ENCODE measurements at places on chromosomes 11 and 22.

DNA sequence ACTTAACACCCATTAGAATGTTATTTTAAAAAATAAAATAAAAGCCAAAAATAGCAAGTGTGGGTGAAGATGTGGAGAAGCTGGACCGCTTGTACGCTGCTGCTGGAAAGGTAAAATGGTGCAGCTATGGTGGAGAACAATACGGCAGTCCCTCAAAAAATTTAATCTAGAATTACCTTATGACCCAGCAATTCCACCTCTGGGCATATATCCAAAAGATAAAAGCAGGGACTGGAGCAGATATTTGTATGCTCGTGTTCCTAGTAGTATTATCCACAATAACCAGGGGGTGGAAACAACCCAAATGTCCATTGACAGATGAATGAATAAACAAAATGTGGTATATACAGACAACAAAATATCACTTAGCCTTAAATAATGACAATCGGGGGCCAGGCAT is 6.1 kb upstream of the APOA5 start:
- no peak for DNase-seq

GRCh38 chr11:115518983-115519628 is 14.9 kb upstream of the CADM1 start:
- no peak for DNase-seq

DNA sequence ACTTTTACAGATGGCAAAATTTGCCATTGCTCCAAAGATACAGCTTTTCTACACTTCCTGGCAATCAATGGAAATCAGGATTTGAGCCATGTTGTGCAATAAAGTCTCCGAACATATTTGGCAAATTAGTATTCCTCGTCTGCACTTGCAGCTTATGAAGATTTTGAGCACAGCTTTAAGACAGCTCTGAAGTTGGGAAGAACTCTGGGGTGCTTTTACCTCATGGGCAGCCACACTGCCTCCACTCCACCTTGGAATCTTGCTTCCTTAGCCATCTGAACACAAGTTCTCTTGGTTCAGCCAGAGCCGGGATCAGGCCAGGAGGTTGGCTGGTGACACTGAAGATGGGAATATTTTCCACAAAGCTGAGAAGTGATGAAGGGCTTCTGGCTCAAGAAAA is 191.2 kb downstream of the CWF19L2 start:
- DNase-seq, result no peak

GRCh38 chr11:115054570-115055538 is 376.5 kb downstream of the NXPE2 start:
- no peak for DNase-seq

- DNase-seq, result peak; percentile 84
These were observed 8.3 kb upstream of the PPIL2 start for GRCh38 chr22:21657360-21658032.

DNA sequence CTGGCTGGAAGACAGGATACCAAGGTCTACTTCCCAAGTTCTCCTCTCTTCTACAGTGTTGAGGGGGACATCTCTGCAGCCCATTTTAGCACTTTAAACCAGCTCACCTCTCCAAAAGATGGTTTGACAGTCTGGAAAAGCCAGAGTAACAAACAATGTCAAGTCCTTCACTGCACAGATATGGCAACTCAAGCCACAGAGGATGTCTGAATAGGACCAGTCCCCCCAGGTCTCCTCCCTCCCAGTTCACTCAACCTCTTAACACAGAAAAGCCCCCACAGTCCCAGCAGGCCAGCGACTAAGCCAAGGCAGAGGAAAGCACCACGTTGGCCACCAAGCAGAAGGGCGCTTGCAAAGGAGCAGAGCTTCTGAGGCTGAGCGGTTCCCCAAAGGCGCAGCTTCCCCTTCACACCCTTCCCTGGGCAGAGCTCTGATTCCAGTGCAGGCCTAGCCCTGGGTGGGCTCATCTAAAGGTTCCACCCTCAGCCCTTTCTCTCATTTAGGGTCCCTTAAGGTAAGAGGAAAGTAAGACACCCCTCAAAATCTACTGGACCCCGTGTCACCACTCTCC is 62.7 kb downstream of the PAK1 start:
- DNase-seq, result peak; percentile 11

GRCh38 chr11:70926543-70927201 is 325.7 kb downstream of the SHANK2 start:
- DNase-seq, result no peak

DNA sequence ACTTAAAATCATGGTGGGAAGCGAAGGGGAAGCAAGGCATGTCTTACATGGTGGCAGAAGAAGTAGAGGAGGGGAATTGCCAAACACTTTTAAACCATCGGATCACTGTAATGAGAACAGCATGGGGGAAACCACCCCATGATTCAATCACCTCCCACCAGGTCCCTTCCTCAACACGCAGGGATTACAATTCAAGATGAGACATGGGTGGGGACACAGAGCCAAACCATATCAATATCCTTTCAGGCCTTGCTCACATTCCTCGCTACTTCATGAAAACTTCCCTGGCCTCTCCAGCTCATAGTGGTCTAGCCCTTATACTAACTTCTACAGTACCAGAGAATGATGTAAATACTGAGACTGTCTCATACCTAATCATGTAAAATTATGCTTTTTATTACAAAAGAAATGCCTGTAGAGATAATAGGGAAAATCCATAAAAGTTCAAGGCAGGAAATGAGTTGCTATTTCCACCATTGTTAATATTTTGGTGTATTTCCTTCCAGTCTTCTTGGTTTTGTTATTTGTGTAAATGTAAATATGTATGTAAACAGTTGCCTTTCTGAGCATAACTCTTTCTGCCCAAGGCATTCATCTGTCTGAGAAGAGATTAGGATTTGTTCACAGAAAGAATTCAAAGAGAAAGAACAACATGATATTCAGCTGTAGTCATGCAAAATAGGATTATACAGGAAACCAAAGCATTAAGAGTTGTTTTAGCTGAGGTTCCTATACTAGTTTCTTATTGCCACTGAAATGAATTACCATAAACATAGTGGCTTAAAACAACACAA is 104.3 kb upstream of the LDLRAD3 start:
- DNase-seq, result no peak

- DNase-seq, result no peak
These were observed 272.8 kb downstream of the CTTN start for GRCh38 chr11:70671083-70671482.

DNA sequence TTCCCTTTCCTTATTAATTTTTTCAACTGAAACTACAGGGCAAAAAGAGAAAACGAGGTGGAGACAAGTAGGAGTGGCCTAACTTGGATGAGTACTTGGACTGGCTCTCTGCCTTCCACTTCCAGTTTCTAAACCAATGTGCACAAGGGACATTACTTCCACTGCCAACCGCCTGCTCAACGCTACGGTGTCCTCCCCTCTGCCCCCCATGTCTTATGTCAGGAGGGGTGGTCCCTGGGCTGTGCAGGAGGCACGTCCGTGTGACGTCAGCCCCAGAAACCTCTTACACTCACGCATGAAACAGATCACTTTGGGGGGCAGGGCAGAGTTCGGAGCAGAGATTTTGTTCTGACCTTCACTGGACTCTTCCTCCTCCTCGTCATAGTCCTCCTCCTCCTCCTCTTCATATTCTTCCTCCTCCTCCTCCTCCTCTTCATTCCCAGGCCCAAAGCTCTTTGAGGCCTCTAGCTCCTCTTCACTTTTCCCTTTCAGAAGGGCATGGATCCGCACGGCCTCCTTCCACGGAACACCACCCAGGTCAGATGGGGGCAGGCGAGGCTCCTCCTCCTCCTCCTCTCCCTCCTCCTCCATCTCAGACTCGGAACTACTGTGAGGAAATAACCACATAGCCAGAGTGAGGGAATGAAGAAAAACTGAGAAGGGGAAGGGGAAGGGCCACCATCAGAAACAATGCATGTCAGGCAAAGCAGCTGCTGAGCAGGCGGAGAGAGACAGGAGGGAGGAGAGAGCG is 57.4 kb upstream of the BID start:
- DNase-seq, result no peak

- DNase-seq, result no peak
These were observed 42.2 kb downstream of the USP28 start for GRCh38 chr11:113833151-113833550.

GRCh38 chr22:26677217-26677616 is 19.8 kb downstream of the MIAT start:
- no peak for DNase-seq

DNA sequence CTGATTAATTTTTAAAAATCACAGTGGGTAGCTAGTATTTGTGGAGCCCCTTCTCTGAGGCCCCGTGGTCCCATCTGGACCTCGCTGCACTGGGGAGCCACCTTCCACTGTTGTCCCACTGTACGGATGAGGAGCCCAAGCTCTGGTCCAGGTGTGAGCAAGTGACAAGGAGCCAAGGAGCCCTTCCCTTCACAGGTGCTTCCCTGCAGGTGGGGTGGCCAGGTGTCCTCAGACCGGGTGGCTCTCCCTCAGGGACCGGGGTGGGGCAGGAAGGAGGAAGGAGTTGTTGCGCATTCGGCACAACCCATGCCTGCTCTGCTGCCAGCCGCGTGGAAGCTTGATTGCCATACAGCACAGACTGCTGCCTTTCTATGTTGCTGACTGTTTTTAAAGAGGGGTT is 10.4 kb upstream of the SEPTIN5 start:
- no peak for DNase-seq

- DNase-seq, result no peak
These were observed 65.6 kb downstream of the THAP12 start for GRCh38 chr11:76315182-76315853.

DNA sequence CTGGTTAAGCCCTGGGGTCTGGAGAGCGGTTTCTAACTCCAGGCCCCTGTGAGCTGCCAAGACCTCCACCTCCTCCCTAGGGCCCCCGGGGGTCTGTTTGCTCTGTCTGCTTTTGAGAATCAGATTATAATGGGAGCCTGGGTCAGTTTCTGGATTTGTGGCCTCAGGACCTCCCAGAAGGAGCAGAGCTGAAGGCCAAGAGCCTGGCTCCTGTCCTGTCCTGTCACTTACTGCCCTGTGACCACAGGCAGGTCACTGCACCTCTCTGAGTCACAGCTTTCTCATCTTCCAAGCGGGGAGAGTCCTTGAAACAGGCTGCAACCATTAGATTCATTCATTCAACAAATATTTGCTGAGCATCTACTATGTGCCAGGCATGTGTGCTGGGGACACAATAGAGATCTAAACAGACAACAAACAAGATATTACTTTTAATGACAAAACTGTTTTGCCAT is 87.3 kb upstream of the FGF3 start:
- no peak for DNase-seq

DNA sequence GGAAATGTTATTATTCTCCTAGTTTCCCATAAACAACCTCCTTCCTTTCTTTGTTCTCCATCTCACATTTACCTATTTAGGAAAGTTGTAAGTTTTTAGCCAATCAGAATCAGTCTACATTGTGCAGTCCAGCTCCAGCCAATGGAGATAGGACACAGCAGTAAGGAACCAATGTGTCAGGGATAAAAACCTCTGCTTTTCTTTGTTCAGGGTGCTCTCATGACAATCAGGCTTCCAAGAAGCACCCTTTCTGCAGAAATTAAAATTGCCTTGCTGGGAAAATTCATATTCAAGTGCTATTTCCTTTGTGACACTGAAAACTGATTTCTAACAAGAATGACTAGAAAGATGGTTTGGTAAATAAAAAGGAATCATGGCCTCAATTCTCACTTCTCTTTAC is 14.6 kb downstream of the SCGB2A1 start:
- no peak for DNase-seq

GRCh38 chr11:93767018-93767417 is 17.1 kb upstream of the MED17 start:
- no peak for DNase-seq

DNA sequence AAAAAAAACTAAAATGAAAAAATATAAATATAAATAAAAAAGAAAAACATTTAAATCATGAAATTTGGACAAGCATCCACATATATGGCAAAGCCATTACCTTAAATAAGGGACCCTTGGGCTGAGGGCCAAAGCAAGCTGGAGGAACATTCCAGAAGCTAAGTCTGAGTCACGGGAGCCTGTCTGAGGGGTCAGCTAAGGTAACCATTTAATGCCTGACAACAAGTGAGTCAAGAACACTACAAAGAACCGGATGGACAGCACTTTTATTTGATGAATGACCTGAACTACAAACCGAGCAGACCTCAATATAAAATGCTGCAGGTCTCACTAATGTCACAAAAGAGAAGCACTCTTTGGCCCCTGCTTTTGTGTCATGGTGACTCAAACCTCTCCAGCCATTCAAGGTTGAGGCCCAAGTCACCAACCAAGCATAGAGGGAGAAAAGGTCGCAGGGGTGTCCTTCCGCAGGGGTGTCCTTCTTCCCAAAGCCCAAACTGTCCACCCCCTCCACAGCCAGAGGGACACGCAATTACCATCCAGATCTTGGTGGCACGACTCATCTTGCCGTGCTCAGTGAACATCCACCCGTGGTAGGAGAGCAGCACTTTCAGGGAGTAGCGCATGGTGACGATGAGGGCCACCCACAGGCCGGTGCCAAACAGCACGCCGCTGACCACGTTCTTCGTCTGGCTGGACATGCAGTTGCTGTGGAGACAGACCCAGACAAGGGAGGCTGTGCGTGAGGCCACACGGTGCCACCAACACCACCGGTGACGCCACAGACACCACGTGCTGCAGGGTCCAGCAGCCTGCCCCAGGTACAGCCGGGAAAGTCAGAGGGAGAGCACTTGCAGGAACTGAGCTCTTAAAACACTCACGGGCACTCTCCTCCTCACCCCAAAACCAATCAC is 34.5 kb downstream of the CPT1A start:
- no peak for DNase-seq

GRCh38 chr22:25701056-25701780 is 40.8 kb upstream of the MYO18B start:
- DNase-seq, result no peak

GRCh38 chr11:57335023-57335342 is 709 bp downstream of the SSRP1 start:
- DNase-seq, result no peak

DNA sequence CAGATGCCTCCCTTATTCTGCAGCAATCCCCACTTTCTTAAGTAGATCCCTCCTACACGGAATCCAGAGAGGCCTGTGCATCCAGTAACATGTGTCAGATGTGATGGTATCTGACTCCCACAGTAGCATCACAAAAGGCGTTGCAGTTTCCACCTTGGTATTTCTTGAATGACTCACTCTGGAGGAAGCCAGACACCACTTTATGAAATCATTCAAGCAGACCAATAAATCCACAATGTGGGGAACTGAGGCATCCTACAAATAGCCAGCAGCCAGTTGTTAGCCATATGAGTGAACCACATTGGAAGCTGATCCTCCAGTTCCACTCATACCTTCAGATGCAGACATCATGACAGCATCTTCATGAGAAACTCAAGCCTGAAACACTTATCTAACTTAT is 798.1 kb downstream of the OPCML start:
- DNase-seq, result no peak

DNA sequence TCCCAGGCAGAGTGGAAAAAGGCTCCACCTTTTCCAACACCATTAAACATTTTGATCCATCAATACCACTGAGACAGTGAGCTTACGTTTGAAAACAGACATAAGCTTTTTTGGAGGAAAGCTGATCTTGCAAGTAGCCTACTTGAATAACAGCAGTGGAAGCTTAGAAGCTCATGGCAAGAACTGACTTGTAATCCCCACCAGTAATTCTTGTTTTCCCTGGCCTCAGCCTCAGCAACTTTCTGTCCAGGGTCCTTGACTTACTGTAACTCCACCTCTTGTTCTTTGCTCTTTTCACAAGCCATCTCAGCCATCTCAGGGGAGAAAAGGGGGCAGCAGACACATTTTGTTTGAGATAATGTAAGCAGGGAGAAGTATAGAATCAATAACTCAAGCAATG is 12.3 kb upstream of the MPZL2 start:
- no peak for DNase-seq
